ENCODE measurements at places on chromosomes 12 and 14.

DNA sequence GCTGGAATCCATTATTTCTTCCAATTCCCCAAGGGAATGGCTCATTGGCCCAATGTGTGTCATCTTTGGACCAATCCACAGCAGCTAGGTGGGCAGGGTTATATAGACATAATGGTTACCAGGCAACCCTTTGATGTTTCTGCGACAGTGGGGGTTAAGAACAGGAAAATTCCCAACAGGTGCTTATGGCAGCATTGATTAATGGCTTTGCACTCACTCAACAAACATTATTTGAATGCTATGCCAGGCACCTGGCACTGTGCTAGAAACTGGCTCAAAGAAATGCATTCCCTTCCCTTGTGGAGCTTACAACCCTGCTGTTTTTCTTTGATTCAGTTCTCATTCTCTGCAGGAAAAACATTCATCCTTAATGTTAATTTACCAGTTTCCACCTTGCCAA is 1221.0 kb downstream of the AACS start:
- no peak for DNase-seq

DNA sequence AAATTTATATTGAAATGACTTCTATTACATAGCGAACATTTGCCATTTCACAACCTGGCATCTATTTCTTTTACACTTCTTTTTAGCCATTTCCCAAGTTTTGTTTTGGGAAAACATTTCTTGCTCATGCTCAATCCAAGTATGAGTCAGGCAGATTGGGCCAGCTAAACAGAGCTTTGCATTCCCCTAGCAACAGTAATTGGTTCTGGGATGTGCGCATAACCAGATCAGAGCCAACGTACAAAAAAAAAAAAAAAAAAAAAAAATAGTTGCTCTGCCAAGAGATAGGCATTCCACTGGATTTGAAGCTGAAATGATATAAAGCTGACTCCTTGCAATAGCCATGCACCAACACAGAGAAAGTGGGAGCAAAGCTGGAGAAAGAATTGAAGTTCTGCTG is 37.5 kb downstream of the PLCZ1 start:
- DNase-seq = no peak

GRCh38 chr12:119649202-119649808 is 18.6 kb upstream of the PRKAB1 start:
- no peak for DNase-seq

DNA sequence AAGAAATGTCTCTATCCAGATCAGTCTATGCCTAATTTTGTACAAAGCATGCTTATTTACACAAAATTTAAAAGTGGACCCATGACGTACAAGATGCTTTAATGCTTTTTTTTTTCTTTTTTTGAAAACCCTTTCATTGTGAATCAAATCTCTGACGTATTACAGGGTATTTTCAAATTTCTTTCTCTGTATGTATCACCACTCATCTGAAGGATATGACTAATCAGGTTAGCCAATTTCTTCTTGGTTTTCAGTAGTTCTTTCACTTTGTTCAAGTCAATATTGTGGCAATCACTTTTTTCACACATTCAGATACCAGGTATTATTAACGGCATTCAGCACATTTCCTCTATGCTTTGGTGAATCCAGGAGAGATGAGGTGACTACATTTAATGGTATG is 685.3 kb downstream of the TRHDE start:
- DNase-seq = no peak

DNA sequence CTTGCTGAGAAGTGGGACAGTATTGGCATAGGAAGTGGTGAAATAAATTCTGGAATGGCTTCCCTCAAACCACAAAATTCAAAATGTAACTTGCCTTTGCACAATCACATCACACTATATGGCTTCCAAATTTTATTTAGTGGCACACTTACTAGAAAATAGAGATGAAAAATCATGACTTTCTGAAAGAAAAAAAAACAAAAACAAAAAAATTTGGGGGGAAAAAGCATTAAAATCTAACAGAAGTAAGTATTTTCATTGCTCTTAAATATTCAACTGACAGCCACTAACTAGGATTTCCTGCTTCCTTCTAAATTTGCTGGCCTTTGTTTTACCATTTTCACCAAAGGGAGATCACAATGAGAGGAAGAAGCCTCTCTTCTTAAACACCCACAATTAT is 23.0 kb downstream of the ATF7 start:
- no peak for DNase-seq

DNA sequence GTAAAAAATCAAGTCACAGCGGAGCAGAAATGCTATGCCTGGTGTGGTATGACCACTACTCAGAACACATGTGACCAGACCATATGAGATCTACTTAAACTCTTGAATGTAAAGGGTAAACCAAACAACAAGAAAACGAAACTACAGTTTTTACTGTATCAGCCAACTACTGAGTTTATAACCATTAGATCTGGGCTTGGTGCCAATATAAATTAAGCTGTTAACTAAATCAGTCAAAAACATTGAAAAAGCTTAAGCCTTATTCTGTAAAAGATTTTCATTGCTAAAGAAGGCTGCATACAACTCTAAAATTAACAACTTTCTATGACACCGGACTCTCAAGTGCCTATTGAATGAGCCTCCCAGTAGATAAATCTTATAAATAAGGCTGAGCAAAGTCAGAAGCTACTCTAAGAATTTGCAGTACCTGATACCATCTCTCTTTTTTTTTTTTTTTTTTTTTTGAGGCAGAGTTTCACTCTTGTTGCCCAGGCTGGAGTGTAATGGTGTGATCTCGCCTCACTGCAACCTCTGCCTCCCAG is 35.4 kb downstream of the SPTLC2 start:
- no peak for DNase-seq

- DNase-seq = no peak
Measured at GRCh38 chr12:109157986-109158385, 41.6 kb downstream of the ACACB start.

GRCh38 chr14:91420686-91421085 is 3.1 kb upstream of the CCDC88C start:
- no peak for DNase-seq

- DNase-seq = no peak
Measured at GRCh38 chr12:111732786-111733185, 33.9 kb upstream of the ALDH2 start.

DNA sequence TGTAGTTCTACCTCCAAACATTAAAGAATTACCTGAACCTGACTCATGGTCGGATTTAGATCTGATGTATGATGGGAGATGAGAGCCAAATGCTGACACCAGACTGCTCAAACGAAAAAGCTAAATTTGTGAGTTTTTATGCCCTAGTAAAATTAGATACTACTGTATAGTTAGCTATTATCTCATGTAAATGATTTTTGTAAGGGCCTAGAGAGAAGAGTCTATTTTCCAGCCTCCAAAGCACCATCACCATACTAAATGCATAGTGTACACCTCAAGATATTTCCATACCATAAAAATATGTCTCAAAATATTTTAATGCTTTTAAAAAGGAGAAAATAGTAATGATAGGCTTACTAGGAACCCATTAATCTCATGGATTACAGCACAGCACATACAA is 18.3 kb downstream of the ANKS1B start:
- no peak for DNase-seq

- DNase-seq = no peak
Measured at GRCh38 chr12:54005531-54005852, 3.3 kb upstream of the HOXC8 start.

DNA sequence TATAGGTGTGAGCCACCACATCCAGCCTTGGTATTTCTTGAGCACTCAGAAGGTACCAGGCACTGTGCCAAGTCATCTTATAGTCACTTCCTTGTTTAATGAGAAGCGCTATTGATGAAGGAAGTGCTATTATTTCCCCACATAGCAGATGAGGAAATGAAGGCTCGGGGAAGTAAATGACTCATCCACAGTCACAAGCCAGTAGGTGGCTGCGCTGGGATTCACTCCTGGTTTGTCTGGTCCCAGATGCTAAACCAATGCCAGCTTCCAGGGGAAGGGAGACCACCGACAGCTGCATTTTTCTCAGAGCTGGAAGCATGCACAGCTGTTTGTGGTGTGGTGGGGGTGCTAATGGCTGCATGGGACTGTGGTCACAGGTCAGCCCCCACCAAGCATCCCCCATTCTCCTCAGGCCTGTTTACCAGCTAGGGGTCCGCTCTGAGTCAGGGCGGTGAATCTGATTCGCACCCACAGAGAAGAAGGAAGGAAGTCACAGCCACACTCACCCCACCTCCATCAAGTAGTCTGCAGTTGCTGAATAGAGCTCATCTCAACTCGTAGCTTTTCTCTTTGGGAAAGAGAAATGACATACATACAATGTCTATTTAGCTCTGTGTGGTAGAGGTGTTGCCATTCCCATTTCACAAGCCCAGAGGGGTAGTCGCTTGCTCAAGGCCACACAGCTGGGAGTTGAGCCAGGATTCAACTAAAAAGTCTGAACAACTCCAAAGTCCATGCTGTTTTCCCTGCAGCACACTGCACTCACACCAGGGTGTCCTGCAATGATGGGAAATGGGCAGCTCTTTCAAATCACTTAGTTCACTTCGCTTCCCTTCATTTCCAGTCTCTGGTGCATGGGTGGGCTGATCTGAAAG is 6.3 kb upstream of the LTBP2 start:
- peak; percentile 88 for DNase-seq

- no peak for DNase-seq
Measured at GRCh38 chr14:105532735-105533141, 6.4 kb downstream of the TMEM121 start.

GRCh38 chr14:30005114-30005808 is 77.6 kb upstream of the PRKD1 start:
- DNase-seq = no peak

- DNase-seq = no peak
Measured at GRCh38 chr12:123907726-123908476, 64.7 kb downstream of the CCDC92 start.

- DNase-seq = no peak
Measured at GRCh38 chr12:59179231-59179630, 258.9 kb upstream of the LRIG3 start.

GRCh38 chr14:89753828-89754412 is 200.6 kb downstream of the EFCAB11 start:
- DNase-seq = no peak

DNA sequence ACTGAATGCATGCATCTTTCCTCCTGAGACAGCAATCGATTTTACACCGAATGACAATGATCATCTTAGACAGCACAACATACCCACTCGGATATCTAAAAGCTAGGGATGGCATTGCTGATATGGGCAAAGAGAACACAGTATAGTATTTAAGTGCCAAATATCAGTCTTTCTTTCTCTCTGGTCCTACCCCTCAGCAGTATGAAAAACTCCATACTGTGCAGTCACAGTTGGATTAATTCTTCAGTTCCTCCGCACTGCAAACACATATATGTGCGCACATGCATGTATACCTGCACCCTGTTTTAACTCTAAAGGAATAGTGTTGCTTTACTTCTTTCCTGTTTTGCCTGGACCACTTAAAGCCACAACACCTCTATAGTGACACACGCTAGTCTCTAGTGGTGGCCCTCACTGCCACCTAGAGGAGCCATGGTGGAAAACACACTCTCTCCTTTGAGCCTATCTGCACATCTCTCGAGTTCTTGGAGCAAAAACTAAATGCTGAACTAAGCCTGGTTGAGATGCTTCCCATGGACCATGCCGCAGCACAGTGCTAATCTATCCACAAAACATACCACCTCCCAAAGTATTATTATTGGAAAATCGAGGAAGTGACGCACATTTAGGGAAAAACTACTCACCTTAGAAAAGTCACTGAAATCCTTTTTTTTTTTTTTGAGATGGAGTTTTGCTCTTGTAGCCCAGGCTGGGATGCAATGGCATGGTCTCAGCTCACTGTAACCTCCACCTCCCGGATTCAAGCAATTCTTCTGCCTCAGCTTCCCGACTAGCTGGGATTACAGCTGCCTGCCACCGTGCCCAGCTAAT is 11.9 kb downstream of the TMEM52B start:
- peak; percentile 1 for DNase-seq

DNA sequence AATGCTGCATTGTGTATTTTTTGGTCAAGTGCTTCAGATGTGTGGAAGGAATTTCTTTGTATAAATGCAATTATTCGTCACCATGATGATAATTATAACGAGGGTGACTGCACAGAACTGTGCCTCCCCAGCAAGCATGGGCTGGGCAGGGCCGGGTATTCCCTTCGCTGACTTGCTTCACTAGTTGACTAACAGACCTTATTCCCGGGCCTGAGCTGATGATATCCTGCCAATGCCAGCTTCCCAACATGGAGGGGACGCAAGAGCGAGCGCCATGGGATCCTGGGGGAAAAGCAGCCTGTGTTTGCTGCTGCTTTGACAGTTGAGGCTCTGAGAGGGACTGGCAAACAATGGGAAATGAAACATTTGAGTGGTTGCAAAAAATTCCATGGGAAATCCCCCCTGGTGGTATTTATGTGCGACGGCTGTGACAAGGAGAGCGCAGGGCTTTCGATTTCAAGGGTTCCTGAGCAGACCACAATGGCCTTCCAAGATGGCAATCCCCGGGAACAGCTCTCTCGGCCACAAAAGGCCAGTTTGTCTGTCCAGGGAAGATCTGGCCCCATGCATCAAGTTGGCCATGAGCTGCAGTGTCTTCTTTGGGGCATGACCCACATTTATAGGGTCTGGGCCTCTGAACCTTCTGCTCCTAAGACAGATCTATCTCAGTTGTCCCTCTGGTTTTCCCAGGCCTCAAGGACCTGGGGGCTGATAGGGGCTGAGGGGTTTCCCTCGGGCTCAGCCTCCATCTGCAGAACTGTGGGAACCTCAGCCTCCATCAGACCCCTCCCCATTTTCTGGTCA is 21.9 kb upstream of the MAP1LC3B2 start:
- DNase-seq = no peak

- DNase-seq = no peak
Measured at GRCh38 chr14:58628406-58628805, 9.4 kb upstream of the DACT1 start.

GRCh38 chr14:23538785-23539184 is 12.8 kb downstream of the ZFHX2 start:
- no peak for DNase-seq

- no peak for DNase-seq
Measured at GRCh38 chr12:57602544-57602943, 2.1 kb upstream of the DTX3 start.

DNA sequence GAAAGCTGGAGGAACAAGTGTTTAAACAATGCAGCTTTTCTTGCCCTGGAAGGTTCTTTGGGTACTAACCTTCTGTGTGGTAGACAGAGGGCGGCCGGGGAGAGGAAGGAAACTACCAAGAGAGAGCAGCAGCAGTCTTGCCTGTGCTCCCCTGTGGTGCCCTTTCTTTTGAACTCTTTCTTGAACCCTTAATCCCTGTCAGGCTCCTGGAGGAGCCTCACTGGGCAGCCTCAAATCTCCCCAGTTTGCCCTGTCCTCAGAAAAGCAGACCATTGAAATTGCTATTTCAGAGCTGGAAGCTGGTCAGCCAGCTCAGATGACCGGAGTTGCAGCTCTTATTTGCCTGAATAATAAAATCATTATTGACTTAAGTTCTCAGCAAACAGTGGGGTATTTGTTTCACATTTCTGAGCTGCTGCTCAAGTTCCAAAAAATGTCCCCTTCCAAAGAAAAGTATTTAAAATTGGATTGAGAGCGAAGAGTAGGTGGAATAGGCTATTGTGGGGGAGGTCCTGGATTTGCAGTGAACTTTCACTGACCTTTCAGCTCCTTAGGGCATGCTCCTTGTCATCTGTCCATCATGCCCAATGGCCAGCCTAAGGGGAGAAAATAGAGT is 42.1 kb upstream of the RNASE3 start:
- DNase-seq = no peak

GRCh38 chr14:75751296-75751695 is 90.2 kb downstream of the TTLL5 start:
- DNase-seq = no peak

Measured in NK-92 treated with Interleukin-12 subunit alpha and Interleukin-12 subunit beta, amount 100 ng/mL, for 24 hours (cell line).